ENCODE measurements at places on chromosomes 1 and 21. TPM values are rescaled to one million over a fixed set of nuclear protein-coding genes. Genes with fewer than 3 reads are reported as not detected.

GRCh38 chr1:176996456-176997090 is 167.9 kb downstream of the ASTN1 start:
- peaks cover 3% of the 10 kb centered on the region for H3K36me3 ChIP-seq
- no peak overlapping the region for H3K27ac ChIP-seq
- no peak overlapping the region for H3K4me3 ChIP-seq
- H3K4me1 ChIP-seq, result no peaks in the 10 kb centered on the region

- no peak overlapping the region for H3K27ac ChIP-seq
- H3K27me3 ChIP-seq, result no peaks in the 10 kb centered on the region
- H3K4me1 ChIP-seq, result peaks cover 8% of the 10 kb centered on the region
Measured at GRCh38 chr1:239212811-239213220, 173.6 kb upstream of the CHRM3 start.

DNA sequence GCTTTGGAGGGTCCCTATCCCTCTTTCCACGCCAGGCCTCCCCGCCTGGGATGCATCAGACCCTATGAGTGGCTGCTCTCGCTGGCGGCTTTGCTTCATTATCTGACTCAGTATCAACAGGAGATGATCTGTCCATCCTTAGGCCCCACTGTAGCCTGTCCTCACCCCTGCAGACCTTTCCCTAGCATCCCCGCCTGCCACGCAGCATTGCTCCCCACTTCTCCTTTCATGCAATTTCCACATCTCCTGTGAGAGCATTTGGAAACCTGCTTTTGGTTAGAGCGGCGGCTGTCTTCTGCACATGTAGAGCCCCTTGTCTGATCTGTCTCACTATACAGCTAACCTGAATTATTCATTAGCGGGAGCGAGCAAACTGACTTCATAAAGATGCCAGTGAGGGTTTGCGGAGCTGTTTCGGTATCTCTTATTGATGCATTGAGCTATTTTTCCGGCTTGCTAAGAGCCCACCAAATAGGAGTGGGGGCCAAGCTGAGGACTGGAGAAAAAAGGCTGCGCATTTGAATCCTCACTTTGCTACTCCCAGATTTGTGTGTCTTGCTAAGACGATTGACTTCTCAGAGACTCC is 40.0 kb upstream of the ATP2B4 start:
- H3K4me1 ChIP-seq, result peaks cover 14% of the 10 kb centered on the region
- H3K36me3 ChIP-seq, result no peaks in the 10 kb centered on the region
- no peak overlapping the region for H3K27ac ChIP-seq
- H3K4me3 ChIP-seq, result no peak overlapping the region
- no peaks in the 10 kb centered on the region for H3K27me3 ChIP-seq

DNA sequence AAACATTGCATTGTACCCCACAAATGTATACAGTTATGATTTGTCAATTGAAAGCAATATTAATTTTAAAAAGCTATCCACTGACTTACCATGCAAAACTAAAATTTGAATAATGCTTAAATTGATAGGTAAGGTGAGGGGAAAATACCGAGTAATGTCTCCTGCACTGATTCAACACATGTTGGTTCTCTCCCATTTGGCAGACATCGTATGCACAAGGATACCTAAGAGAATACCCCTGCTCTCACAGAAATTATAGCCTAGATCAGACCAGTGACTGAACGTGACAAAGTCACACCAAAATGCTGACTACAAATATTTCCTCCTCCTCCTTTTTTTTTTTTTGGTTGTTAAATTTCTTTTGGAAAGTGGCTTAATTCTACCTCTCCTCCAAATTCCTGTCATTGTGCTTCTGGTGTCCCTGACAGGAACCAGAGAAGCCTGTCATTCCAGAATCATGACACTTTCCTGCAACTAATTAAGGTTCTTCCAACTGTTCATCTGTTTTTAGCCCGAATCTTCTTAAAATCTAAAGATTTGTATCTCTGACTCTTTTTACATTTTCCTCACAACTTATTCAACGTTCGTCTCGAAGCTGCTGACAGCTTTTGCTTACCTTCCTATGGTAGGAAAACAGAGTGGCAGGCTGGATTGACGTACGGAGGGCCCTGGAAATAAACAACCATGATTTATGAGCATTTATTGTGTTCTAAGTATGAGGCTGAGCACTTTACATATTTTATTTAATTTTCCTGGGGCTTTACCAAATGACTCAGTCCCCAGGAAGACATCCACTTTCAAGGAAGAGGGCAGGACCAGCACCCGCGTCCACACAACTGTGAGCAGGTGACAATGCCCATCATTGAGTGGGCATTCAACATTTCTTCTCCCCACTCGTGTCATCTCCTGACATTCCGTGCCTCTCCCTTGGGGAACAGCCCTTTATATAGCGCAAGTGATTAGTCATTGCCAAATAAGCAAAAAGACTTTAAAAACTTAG is 57.9 kb upstream of the KCNE2 start:
- H3K4me1 ChIP-seq, result no peaks in the 10 kb centered on the region
- H3K4me3 ChIP-seq, result no peak overlapping the region
- H3K36me3 ChIP-seq, result no peaks in the 10 kb centered on the region
- H3K27ac ChIP-seq, result no peak overlapping the region
- H3K27me3 ChIP-seq, result no peaks in the 10 kb centered on the region
- DNase-seq, result no peak

DNA sequence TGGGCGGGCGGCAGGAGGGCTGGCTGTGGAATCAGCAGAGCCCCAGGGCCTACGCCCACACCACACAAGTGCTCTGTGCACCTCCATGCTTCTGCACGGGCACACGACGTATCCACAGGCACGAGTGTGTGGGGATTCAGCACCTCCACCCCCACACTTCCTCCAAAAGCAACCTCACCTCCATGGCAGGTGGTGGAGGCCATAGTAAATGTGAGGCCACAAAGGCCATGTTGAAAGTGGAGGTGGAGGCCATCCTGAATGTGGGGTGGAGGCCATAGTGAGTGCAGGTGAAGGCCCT is 125.4 kb upstream of the VAMP3 start:
- peaks cover 9% of the 10 kb centered on the region for H3K4me1 ChIP-seq
- H3K4me3 ChIP-seq, result no peak overlapping the region
- no peak overlapping the region for H3K27ac ChIP-seq
- H3K36me3 ChIP-seq, result no peaks in the 10 kb centered on the region
- no peaks in the 10 kb centered on the region for H3K27me3 ChIP-seq

- H3K27me3 ChIP-seq, result no peaks in the 10 kb centered on the region
- peaks cover 18% of the 10 kb centered on the region for H3K4me1 ChIP-seq
- no peaks in the 10 kb centered on the region for H3K36me3 ChIP-seq
- no peak overlapping the region for H3K27ac ChIP-seq
Measured at GRCh38 chr1:117161887-117162286, 40.3 kb upstream of the TRIM45 start.

DNA sequence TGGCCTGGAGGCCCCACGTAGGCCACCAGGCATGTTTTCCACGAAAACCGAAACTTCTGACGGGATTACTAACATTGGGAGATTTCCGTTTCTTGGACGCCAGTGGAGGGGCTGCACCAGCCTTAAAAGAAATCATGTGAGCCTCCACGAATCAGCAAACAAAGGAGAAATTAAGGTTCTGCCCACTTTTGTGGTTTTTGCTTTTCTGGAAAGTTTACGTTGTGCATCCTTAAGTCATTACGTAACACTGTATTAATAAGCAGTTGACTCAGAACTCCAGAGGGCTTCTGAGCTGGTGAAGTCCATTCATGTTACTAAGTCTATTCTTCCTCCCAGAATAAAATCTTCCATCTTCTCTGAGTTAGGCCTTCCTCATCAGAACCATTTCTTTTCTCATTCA is 168.5 kb downstream of the PSMG1 start:
- peak; percentile 49 for DNase-seq
- no peaks in the 10 kb centered on the region for H3K36me3 ChIP-seq
- H3K27me3 ChIP-seq, result no peaks in the 10 kb centered on the region

GRCh38 chr1:241485554-241485992 is 34.0 kb downstream of the FH start:
- peak; percentile 8 for DNase-seq
- no peaks in the 10 kb centered on the region for H3K36me3 ChIP-seq
- no peak overlapping the region for H3K27ac ChIP-seq
- no peak overlapping the region for H3K4me3 ChIP-seq
- H3K27me3 ChIP-seq, result no peaks in the 10 kb centered on the region

DNA sequence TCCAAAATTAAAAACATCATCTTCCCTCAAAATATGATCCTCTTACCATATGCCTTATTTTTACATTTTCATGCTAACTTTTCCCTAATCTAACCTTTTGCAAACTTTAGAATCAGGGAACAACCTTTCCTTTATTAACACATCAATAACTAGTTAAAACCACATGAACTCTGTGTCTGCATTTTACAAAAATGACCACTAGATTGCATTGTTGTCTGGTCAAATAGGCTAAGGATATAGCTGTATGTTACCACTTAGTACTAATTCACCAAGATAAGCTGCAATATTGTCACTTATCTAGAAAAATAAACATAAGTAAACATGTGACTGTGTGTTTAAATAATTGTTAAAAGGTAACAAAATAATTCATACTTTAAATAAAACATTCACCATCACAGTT is 82.3 kb downstream of the DENND1B start:
- H3K4me3 ChIP-seq, result no peak overlapping the region
- H3K27me3 ChIP-seq, result no peaks in the 10 kb centered on the region
- H3K27ac ChIP-seq, result no peak overlapping the region

- H3K27me3 ChIP-seq, result no peaks in the 10 kb centered on the region
- H3K27ac ChIP-seq, result no peak overlapping the region
- H3K4me3 ChIP-seq, result no peak overlapping the region
- H3K4me1 ChIP-seq, result no peaks in the 10 kb centered on the region
- DNase-seq, result no peak
Measured at GRCh38 chr1:75438355-75438754, 172.6 kb downstream of the SLC44A5 start.

ATAD3C gene
- 0.10 TPM for total RNA-seq

- H3K27ac ChIP-seq, result no peak overlapping the region
- H3K27me3 ChIP-seq, result no peaks in the 10 kb centered on the region
- H3K36me3 ChIP-seq, result no peaks in the 10 kb centered on the region
- no peak for DNase-seq
Measured at GRCh38 chr1:29047142-29047541, 76.6 kb downstream of the TMEM200B start.

- no peak overlapping the region for H3K4me3 ChIP-seq
- no peaks in the 10 kb centered on the region for H3K36me3 ChIP-seq
- no peaks in the 10 kb centered on the region for H3K27me3 ChIP-seq
- DNase-seq, result no peak
- peaks cover 9% of the 10 kb centered on the region for H3K4me1 ChIP-seq
- H3K27ac ChIP-seq, result no peak overlapping the region
Measured at GRCh38 chr1:227898502-227899140, 49.1 kb downstream of the WNT9A start.

DNA sequence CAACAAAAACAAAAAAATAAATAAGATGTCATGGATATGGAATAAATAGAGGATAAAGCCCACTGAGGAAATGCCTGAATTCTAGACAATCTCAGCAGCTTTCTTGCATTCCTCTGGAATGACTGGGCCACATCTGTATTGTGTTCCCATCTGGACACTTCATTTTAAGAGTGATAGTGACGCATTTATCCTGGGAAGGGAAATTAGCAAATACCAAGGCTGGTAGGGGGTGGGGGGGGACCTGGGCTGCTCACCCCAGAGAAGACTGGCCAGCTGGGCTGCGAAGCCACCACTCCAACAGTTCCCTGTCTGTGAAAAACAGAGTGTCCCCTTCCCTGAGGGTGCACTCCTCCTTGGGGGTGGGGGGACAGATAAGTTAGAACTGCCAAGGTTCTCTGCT is 106.3 kb downstream of the HIVEP3 start:
- DNase-seq, result no peak
- H3K27me3 ChIP-seq, result no peaks in the 10 kb centered on the region
- H3K27ac ChIP-seq, result no peak overlapping the region
- no peak overlapping the region for H3K4me3 ChIP-seq

- no peaks in the 10 kb centered on the region for H3K36me3 ChIP-seq
- H3K4me3 ChIP-seq, result no peak overlapping the region
- no peak for DNase-seq
- no peak overlapping the region for H3K27ac ChIP-seq
- H3K27me3 ChIP-seq, result no peaks in the 10 kb centered on the region
Measured at GRCh38 chr1:63756839-63757238, 17.0 kb upstream of the ROR1 start.

DNA sequence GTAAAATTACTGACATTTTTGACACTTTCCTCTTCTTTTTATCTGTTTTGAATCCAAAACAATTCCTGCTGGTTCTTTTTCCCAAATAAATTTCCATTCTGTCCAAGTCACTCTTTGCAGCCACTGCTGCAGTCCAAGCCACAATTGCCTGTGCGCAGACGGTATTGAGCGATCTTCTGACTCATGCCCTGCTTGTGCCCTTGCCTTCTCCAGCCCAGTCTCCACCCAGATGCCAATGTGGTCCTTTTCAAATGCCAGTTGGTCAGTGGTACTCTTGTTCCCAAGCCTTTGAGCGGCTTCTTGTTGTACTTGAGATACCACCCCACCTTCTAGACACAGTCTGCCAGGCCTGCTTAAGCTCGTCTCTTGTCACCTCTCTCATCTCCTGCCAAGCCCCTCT is 78.9 kb downstream of the CAMTA1 start:
- H3K27ac ChIP-seq, result no peak overlapping the region
- H3K4me1 ChIP-seq, result peaks cover 16% of the 10 kb centered on the region
- H3K27me3 ChIP-seq, result no peaks in the 10 kb centered on the region
- no peak overlapping the region for H3K4me3 ChIP-seq
- H3K36me3 ChIP-seq, result no peaks in the 10 kb centered on the region

- H3K4me3 ChIP-seq, result no peak overlapping the region
- no peaks in the 10 kb centered on the region for H3K36me3 ChIP-seq
- H3K4me1 ChIP-seq, result peaks cover 68% of the 10 kb centered on the region
Measured at GRCh38 chr1:42936309-42937078, 22.2 kb downstream of the SLC2A1 start.

DNA sequence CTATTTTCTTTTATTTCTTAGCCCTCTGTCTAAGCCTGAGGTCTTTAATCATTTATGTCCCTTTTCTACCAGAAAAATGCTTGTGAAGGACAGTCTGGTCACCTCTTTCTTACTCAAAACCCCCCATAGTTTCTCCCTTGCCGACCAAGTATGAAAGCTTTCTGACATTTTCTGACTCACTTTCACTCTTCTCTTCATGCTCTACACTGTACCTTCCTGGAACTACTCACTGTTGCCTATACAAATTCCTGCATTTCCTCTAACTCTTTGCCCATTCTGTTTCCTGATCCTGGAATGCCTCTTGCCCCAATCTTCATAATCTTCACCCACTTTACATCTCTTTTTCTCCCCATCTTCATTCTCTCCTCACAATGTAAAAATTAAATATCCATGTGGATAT is 380.0 kb downstream of the HHIPL2 start:
- no peaks in the 10 kb centered on the region for H3K27me3 ChIP-seq
- H3K27ac ChIP-seq, result no peak overlapping the region
- DNase-seq, result no peak
- no peak overlapping the region for H3K4me3 ChIP-seq

SUSD4 gene
- 8.3 TPM for total RNA-seq

DCDC2B gene
- total RNA-seq, result not detected

LCE1B gene
- total RNA-seq, result not detected
